ENCODE measurements at places on chromosomes 2 and 18.

DNA sequence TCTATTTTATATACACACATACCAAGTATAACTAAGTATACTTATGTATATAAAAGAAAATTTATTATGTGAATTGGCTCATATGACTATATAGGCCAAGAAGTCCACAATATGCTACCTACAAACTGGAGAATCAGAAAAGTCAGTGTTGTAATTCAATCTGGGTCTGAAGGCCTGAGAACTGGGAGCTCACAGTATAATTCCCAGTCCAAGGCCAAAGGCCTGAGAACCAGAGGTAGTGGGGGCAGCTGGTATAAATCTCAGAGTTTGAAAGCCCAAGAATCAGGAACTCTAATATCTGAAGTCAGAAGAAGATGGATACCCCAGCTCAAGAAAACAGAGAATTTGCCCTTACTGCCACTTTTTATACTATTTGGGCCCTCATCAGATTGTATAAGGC lies 38.9 kb upstream of the TFPI start:
- no peak for DNase-seq

- DNase-seq: no peak
These were observed 44.2 kb downstream of the NRXN1 start for GRCh38 chr2:50987616-50988313.

DNA sequence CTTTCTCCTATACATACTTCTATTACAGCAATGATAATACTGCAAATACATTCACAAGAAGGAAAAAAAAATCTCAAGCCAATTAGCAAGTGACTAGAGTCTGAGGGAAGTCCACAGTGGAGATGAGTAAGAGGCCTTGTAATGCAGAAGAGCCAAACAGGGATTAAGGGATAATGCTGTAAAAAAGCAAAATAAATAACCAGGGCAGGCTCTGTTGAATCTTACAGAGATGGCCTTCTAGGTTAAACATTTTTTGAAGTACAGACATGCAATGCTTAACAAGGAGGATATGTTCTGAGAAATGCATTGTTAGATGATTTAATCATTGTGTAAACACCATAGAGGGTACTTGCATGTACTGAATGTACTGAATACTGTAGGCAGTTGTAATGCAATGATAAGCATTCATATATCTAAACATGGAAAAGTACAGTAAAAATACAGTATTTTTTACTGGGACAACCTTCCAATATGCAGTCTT lies 122.1 kb upstream of the RMDN2 start:
- DNase-seq: no peak

- no peak for DNase-seq
These were observed 498.3 kb upstream of the LRRTM4 start for GRCh38 chr2:78020491-78020890.

GRCh38 chr2:88283886-88284592 lies 113.9 kb downstream of the THNSL2 start:
- DNase-seq: no peak

DNA sequence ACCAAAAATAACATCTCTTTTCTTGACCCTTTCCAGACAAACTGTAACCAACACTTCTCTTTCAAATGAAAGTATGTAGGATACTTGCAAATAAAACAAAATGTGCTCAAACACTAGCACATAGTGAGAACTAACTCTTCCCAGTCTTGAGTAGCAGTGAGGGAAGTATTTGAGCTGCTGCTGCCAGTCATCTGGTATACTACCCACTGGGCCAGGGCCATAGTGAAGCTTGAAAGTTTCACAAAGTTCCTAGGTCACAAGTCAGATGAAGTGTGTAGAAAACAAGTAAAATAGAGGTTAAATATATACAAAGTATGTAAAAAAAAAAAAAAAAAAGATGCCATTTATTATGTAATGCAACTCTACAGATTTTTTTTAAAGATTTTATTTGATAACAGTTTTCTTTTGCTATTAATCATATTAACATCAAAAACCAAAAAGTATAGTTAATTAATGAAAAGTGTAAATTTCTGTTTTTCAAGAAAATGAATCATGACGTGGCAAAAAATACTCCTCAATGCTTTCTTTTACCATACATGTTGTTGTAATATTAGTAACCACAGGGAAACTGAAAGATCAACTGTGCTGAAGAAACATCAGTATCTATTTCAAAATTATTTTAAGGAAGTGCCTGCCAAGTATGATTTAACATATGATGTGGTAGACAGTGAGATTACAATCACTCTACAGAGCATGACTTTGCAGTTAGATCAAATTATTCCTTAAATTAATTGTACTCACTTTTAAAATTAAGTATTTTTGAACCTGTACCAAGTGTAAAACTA lies 21.6 kb upstream of the TRIB2 start:
- no peak for DNase-seq

- DNase-seq: no peak
These were observed 54.1 kb downstream of the DYSF start for GRCh38 chr2:71507476-71507875.

GRCh38 chr2:22701561-22702160 lies 683.3 kb upstream of the KLHL29 start:
- DNase-seq: no peak

DNA sequence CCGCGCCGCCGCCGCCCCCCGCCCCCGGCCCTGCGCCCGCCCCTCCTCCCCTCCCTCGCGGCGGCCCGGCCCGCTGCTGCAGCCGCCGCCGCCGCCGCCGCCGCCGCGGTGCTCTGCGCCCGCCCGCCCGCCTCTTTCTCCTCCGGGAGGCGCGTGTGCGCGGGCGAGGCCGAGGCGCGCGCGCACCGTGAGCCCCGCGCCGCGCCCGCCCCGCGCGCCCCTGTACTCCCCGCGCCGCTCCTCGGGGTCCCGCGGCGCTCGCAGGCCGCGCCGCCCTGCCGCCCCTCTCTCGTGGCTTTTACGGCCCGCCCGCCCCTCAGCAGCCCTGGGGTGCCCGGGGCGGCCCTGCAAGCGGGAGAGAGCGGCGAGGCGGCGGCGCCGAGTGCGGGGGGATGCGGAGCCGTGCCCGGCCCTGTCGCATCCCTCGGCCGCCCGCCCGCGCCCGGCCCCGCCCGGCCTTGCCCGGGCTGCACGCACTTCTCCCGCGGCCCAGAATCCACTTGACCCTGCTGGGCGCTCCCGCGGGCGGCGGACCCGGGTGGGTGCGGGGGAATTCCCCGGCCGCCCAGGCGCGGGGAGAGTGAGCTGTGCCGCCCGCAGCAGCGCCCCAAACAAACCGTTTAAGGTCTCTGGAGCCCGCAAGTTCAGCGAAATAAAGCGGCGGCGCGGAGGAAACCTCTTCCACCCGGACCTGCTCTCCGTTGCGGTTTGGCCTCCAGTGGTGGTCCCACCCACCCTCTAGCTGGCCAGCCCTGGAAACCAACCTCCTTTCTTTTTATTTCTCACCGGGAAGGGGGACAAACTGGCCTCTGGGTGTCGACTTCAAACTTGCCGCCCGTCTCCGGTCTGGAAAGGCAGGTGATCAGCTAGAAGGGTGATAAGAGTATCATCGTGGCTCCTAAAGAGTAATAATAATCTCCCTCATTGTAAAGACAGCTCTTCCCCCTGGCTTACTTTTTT lies 37.4 kb downstream of the AFF3 start:
- DNase-seq: no peak

DNA sequence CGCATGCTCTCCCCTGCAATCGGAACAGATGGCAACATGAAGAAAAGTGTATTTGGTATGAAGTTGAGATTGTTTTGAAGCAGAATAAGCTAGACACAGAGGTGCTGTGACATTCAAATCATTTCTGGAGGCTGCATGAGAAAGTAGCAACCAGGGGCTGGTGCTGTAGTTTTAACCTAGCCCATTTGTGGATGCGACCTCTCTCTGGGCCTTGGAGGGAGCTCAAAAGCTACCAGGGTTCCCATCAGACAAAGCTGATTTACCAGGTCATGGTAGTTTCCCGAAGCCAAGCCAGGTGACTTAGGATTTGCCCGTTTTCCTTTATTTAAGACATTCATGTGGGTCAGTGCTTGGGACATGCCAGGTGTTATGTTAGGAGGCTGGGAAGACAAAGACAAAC lies 77.5 kb downstream of the CIB4 start:
- DNase-seq: no peak

DNA sequence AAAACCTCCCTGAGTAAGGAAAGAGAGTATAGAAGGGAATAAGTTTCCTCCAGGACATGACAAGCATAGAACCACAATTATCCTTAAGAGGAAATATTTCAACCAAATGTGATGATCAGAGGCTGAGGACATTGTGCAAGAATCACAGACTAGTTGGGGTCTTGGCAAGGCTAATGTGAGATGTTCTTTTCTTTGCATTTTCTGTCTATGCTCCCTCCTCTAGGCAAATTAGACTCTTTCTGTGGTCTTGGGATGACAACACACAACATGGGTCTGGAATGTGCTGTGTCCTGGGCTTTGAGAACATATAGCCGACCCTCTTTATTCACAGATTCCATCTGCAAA lies 32.0 kb upstream of the IL1RL1 start:
- DNase-seq: no peak

- no peak for DNase-seq
These were observed 156.1 kb downstream of the AGPS start for GRCh38 chr2:177548636-177549035.

- DNase-seq: no peak
These were observed 431.4 kb upstream of the DCC start for GRCh38 chr18:51908598-51908944.

DNA sequence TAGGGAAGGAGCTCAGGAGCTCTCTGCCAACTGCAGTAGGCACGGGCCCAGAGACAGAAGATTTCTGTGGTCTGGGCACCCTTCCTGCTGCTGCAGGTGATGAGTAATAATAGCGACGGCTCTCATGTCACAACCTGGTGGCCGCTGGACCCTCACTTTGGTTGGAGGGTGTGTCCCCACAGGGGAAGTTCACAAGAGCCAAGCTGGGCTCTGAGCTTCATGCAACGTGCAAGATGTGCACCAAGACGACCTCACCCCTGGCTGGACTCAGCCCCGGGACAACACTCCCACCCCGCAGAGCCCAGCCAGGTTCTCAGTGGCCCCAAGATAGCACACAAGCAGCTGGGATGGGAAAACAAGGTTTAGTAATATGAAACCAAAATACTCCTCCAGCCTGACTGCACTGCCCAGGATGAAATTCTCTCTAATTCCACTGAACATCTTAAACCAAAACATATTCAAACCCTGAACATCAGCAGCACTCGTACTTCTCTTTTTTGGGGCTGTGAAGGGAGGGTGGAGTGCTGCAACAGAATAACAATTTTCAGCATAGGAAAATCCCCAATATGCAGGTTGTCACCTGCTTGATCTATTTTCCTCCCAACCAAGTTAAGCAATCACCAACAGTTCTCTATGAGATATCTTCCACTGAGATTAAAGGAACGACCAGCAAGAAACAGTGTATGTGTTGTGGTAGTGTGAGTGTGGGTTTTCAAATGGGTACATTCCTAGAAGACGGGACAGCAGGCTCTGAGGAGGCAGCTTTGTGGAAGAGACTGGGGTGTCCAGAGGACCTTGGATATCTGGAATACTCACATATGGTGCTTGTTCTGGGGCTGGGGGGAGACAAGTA lies 26.5 kb downstream of the BCL2 start:
- no peak for DNase-seq

DNA sequence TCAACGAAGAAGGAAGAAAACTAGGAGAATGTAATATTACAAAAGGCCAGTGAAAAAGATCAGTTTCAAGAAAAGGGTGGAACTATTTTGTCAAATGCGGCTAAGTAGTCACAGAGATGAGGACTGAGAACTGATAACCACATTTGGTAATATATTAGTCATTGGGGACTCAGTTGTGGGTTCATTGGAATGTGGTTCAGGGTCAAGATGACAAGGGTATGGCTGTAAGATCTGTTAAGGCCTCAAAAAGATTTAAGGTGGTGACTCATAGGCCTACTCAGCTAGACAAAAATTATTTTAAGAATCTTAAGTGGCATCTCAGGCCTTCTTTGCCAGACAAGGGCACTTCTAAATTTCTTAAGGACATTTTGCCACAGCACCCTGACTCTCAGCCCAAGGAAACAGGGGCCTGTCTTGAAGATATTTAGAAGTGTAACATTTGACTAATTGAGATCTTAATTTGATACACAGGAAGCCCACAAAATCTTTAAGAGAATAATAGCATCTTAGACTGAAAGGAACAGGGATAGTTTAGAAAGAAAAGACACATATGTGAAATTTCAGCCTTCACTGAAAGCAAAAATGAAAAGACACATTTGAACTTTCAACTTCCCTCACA lies 81.3 kb downstream of the STRADB start:
- DNase-seq: no peak

DNA sequence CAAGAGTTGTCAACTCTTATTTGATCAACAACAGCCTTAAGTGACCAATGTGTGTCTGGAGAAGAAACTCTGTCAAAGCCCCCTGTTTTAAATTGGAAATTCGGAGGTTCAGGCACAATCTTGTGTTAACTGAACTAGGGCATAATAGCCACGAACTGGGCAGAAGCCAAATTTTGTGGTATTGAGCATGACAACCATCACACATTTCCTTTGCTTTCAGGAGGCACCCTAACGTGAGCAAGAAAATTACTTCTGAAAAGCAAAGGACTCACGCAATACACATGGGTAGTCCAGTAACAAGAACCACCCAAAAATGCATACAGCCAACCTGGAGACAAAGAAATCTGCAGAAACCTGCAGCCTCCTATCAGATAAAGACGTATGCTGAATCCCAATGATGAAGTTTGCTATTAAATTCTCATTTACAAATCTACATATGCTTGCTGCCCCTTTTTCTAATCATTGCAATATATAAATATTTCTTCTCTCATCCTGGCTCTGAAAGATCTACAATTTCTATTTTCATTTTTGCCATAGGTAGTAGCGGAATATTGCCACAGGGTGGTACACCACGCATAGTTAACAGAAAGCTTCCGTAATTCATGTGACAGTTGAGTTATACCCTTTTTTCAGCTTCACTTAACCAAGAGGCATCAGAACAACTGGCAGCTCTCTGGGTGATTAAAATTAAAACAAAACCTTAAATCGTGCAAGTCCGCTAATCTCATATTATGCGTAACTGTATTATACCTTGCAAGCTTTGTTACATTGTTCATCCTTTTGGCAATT lies 495.8 kb downstream of the NRXN1 start:
- DNase-seq: no peak

DNA sequence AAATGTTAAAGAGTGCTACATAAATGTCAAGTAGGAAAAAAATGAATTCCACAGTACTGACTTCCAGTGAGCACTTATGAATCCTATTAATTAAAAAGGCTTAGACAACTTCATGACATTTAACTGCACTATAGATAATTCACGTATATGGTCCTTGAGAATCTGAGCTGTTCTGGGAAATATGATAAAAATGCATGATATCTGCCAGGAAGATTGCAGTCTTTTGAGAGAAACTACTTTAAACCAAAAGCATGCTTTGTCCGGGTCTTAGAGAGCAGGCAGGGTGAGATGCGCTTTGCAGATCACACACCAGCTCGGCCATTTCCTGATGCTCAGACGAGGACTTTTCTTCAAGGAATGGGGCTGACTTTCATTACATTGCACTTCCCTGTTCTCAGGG lies 42.6 kb downstream of the CMPK2 start:
- DNase-seq: no peak

- no peak for DNase-seq
These were observed 32.9 kb upstream of the SYT4 start for GRCh38 chr18:43310239-43310638.

- DNase-seq: no peak
These were observed 150.5 kb upstream of the SMAD7 start for GRCh38 chr18:49101236-49101635.

Data from colonic mucosa (tissue), 4 donors.